CD14-positive monocyte (primary cell): ENCODE measurements at places on chromosomes 3 and 15. TPM values are rescaled to one million over a fixed set of nuclear protein-coding genes. Genes with fewer than 3 reads are reported as not detected.
A peak's percentile ranks its signal among the peaks of the same experiment; 100 is the strongest.

GRCh38 chr3:169354774-169355501 lies 308.6 kb downstream of the MECOM start:
- no peaks in the 10 kb centered on the region for H3K4me1 ChIP-seq
- H3K4me3 ChIP-seq = no peak overlapping the region

GRCh38 chr3:10601151-10601856 lies 95.9 kb upstream of the ATP2B2 start:
- no peak for DNase-seq
- no peaks in the 10 kb centered on the region for H3K4me1 ChIP-seq
- H3K4me3 ChIP-seq = no peak overlapping the region
- H3K27me3 ChIP-seq = no peaks in the 10 kb centered on the region
- H3K36me3 ChIP-seq = no peaks in the 10 kb centered on the region

DNA sequence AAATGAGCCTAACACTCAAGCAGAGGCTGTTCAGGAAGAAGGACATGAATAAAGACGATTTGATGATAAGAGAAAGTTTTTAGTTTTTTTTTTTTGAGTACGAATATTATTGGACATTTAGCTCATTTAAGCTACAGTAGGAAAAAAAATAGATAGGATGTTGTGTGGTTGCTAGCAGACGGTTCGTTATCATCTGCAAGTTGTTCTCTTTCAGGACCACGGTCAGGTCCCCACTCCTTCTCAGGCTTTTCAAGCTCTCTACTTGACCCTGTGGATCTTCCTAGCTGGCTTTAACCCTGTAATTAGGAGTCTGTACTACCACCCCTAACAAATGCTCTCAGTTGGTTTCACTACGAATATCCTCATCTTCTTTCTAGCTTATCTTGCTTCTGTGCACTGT lies 1.1 kb downstream of the KCNH8 start:
- H3K27ac ChIP-seq = no peak overlapping the region
- DNase-seq = no peak

DNA sequence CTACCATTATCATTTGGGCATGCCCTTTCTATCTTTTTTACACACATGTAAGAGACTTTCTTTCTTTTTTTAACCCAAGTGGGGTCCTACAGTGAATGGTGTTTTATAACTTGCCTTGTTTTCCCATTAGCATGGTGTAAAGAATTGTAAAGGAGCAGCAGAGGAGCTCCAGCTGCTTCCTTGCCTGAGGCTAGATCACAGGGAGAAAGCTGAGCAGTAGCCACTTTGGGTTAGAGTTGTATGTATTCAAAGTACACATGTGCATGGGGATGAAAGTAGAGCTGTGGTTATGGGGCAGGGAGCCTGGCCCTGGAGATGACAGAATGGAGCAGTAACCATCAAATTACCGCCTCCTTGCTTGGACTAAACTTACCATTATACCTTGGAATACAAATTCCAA lies 231.1 kb upstream of the PDZRN3 start:
- H3K4me3 ChIP-seq = no peak overlapping the region
- H3K27me3 ChIP-seq = no peaks in the 10 kb centered on the region
- no peaks in the 10 kb centered on the region for H3K4me1 ChIP-seq
- DNase-seq = no peak
- H3K36me3 ChIP-seq = no peaks in the 10 kb centered on the region
- no peak overlapping the region for H3K27ac ChIP-seq

DNA sequence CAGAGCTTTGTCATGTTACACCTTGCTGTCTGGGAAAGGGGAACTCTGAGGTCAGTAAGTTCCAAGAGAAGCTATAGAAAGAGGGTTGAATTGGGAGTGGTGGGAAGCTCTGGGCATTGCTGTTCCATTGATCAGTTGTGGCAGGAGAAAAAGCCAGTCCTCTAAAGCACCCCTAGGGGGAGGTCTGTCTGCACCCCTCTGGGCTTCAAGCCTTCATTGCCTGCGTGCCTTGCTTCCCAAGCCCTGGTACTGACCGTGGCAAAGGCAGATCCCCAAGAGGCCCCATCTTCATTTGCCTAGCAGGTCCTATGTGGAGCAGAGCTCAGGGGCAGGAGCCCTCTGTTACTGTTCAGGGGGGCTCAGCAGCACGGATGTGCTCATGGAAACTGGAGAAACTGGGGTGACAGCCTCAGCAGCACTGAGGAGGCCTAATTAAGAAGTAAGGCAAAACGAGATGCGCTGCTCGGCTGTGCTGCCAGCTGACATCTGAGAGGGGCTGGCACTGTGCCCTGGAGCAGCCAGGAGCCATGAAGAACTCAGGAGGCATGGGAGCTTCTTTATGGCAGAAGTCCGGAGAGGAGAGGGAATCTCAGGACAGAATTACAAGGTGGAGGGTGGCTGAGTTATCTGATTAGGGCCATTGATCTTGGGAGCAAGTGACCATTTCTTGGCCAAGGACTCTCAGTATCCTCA lies 270.9 kb downstream of the RPLP1 start:
- DNase-seq = peak; percentile 22
- H3K4me1 ChIP-seq = peaks cover 92% of the 10 kb centered on the region
- H3K27ac ChIP-seq = peak overlapping the region; percentile 95
- no peaks in the 10 kb centered on the region for H3K27me3 ChIP-seq
- H3K36me3 ChIP-seq = no peaks in the 10 kb centered on the region
- no peak overlapping the region for H3K4me3 ChIP-seq

DNA sequence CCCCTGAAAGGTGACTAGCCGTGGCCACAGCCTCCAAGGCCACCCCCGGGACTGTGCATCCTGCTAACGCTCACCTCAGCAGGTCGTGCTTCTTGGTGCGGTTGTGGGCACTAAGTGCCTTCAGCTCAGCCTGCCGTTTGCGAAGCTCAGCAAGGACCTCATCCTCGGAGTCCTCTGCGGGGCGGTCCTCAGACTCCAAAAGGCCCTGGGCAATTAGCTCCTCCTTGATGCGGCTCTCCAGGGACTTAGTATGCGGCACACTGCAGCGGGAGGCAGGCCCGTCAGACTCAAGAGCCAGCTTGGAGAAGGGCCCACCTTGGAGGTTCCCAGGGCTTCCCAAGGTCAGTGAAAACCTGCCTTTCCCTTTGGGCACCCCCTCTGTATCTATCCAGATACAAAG lies 8.3 kb downstream of the TADA3 start:
- H3K27ac ChIP-seq = no peak overlapping the region
- H3K36me3 ChIP-seq = peaks cover 55% of the 10 kb centered on the region
- DNase-seq = no peak
- peaks cover 39% of the 10 kb centered on the region for H3K4me1 ChIP-seq
- no peak overlapping the region for H3K4me3 ChIP-seq

- no peaks in the 10 kb centered on the region for H3K4me1 ChIP-seq
- no peaks in the 10 kb centered on the region for H3K36me3 ChIP-seq
- H3K4me3 ChIP-seq = no peak overlapping the region
- no peak overlapping the region for H3K27ac ChIP-seq
- no peaks in the 10 kb centered on the region for H3K27me3 ChIP-seq
Observed at GRCh38 chr3:112619295-112619694, 21.6 kb downstream of the CCDC80 start.

DNA sequence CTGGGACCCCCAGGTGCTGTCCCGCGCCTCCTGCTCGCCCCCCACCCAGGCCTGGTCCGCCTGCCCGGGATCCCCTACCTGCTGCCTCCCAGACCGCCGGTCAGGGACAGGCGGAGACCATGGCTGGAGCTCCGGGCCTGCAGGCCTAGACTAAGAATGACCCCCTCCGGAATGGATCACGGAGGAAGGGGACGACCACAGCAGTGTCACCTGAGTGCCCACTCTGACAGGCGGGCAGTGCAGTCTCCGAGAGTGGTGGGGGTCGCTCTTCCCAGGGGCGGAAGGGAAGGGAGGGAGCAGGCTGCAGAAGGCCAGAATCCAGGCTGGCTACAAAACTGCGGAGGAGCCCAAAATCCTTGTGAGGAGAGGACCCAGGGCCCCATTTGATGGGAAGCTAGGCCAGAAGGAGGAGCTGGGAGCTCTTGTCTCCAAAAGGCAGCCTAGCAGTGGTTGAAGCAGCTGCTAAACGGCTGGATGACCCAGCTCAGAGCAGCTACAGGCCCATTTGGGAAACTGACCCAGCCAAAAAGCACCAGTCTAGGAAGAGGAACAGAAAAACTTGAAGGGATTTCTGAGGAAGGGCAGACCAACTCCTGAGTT lies 908 bp upstream of the RAB43 start:
- no peak overlapping the region for H3K4me3 ChIP-seq
- peak; percentile 37 for DNase-seq
- H3K4me1 ChIP-seq = peaks cover 39% of the 10 kb centered on the region
- no peaks in the 10 kb centered on the region for H3K27me3 ChIP-seq
- peaks cover 38% of the 10 kb centered on the region for H3K36me3 ChIP-seq

GRCh38 chr3:171784387-171784786 lies 25.9 kb downstream of the PLD1 start:
- no peak overlapping the region for H3K27ac ChIP-seq
- no peaks in the 10 kb centered on the region for H3K36me3 ChIP-seq
- H3K4me3 ChIP-seq = no peak overlapping the region
- H3K27me3 ChIP-seq = no peaks in the 10 kb centered on the region
- H3K4me1 ChIP-seq = peaks cover 25% of the 10 kb centered on the region

GRCh38 chr3:46768061-46768460 lies 50.4 kb upstream of the PRSS50 start:
- H3K27me3 ChIP-seq = no peaks in the 10 kb centered on the region
- no peak for DNase-seq
- H3K4me3 ChIP-seq = no peak overlapping the region
- H3K4me1 ChIP-seq = no peaks in the 10 kb centered on the region
- H3K36me3 ChIP-seq = no peaks in the 10 kb centered on the region

- H3K27ac ChIP-seq = peak overlapping the region; percentile 59
- H3K27me3 ChIP-seq = no peaks in the 10 kb centered on the region
- H3K4me3 ChIP-seq = no peak overlapping the region
- H3K4me1 ChIP-seq = no peaks in the 10 kb centered on the region
- peaks cover 18% of the 10 kb centered on the region for H3K36me3 ChIP-seq
- no peak for DNase-seq
Observed at GRCh38 chr3:47128137-47128536, 35.8 kb downstream of the SETD2 start.

GRCh38 chr15:52252781-52253180 lies 42.8 kb downstream of the MYO5C start:
- H3K27me3 ChIP-seq = no peaks in the 10 kb centered on the region
- H3K4me3 ChIP-seq = no peak overlapping the region
- no peak overlapping the region for H3K27ac ChIP-seq
- DNase-seq = peak; percentile 74
- H3K4me1 ChIP-seq = peaks cover 14% of the 10 kb centered on the region
- H3K36me3 ChIP-seq = no peaks in the 10 kb centered on the region

DNA sequence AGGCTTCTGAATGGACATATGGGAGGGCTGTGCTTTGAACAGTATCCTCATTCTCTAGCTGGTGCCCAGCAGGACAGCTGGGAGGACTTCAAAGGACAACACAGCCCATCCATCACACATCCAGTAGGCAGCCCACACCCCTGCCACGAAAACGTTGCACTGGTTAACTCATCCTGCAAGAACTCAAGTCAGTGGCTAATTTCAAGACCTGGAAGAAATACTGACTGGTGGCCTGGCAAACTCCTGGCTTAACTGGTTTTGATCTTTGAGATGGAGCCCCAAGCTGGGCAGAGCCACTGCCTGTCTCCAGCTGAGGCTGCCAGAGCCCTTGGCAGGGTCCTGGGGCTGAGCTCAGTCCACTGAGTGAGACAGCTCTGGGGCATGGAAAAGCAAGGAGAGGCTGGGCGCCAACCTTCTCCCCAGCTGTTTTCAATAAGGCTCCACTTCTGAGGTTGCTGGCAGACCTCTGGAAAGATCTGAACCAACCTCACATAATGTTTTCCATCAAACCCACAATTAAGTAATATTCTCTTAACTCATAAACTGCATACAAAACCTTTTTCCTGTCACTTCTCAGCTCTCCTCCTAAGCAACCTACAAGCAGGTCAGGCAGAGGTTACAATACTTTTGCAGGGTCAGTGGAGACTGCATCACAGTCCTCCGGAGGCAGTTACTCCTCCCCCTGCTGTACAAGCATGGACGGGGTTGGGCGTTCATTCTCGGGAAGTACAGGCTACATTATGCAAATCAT lies 110.3 kb downstream of the MYLK start:
- no peaks in the 10 kb centered on the region for H3K4me1 ChIP-seq
- no peak for DNase-seq
- no peaks in the 10 kb centered on the region for H3K27me3 ChIP-seq
- no peaks in the 10 kb centered on the region for H3K36me3 ChIP-seq

DNA sequence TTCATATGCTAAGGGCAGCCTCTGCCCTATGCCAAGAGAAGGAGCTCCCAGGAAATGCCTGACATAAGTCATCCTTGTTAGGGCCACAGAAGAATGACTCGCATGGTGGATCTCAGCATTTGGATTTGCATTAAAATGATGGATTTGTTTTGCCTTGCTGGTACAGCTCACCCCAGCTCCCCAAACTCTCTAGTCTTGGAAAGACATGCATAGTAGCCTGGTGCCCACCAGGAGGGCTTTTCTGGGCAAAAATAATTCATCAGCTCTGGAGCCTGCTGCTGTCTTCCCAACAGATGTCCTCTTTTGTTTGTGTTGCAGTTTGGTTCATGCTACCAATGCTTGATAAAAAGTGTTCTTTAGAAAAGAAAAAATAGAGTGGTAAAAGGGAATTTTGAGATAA lies 833.0 kb downstream of the AGBL1 start:
- H3K4me1 ChIP-seq = no peaks in the 10 kb centered on the region
- no peaks in the 10 kb centered on the region for H3K36me3 ChIP-seq
- H3K27ac ChIP-seq = no peak overlapping the region
- H3K27me3 ChIP-seq = no peaks in the 10 kb centered on the region

- peak overlapping the region; percentile 58 for H3K4me3 ChIP-seq
- H3K27ac ChIP-seq = peak overlapping the region; percentile 33
- peaks cover 30% of the 10 kb centered on the region for H3K4me1 ChIP-seq
- no peaks in the 10 kb centered on the region for H3K36me3 ChIP-seq
- peak; percentile 17 for DNase-seq
Observed at GRCh38 chr3:97821287-97821773, 481 bp upstream of the CRYBG3 start.

GRCh38 chr3:42674146-42674545 lies 11.2 kb upstream of the KLHL40 start:
- H3K4me1 ChIP-seq = no peaks in the 10 kb centered on the region
- H3K4me3 ChIP-seq = no peak overlapping the region
- no peak for DNase-seq

DNA sequence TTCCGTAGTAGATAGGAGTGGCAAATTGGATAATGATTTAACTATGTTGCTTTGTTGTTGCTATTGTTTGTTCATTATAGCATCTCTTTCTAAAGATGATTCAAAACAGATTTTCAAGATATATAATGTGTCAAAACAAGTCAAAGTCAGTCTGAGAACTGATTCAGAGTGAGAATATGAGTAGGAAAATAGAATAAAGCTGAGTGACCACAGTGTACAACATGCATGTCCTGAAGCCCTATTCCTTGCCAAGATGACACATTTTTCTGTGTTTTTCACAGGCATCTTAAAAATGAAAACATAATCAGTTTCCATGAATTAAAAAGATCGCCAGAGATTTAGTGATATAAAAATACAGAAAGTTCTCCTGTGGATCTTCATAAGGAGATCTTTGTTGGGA lies 57.0 kb upstream of the THRB start:
- no peaks in the 10 kb centered on the region for H3K36me3 ChIP-seq
- DNase-seq = no peak
- no peak overlapping the region for H3K27ac ChIP-seq
- H3K4me1 ChIP-seq = no peaks in the 10 kb centered on the region
- no peak overlapping the region for H3K4me3 ChIP-seq

NDUFB4 gene
- 215 TPM for polyA plus RNA-seq

P2RY12 gene
- 2.7 TPM for polyA plus RNA-seq

C3orf70 gene
- 0.08 TPM for polyA plus RNA-seq

CAMP gene
- 2.1 and 3.8 TPM in 2 replicates for polyA plus RNA-seq
